Panc1 (cell line): ENCODE measurements at places on chromosomes 12 and 14. TPM values are rescaled to one million over a fixed set of nuclear protein-coding genes. Genes with fewer than 3 reads are reported as not detected.

DNA sequence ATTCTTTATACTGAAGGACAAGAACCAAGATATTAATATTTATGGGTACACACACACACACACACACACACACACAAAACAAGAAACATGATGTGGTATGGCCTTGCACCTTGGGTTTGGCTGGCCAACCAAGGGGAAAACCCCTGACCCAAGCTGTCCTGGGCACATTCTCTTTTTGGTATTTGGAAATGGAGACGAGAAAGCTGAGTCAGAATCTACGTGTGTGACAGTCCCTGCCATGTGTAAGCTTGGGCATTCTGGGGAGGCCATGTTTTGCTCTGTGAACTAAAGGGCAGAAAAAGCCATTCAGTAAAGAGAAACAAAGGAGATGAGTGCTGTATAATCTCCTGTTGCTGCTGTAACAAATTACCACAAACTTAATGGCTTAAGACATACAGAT, 35.6 kb downstream of the PTGER2 start:
- DNase-seq: no peak
- H3K36me3 ChIP-seq: no peaks in the 10 kb centered on the region
- no peaks in the 10 kb centered on the region for H3K4me1 ChIP-seq
- H3K27me3 ChIP-seq: no peaks in the 10 kb centered on the region
- H3K27ac ChIP-seq: no peak overlapping the region
- H3K4me3 ChIP-seq: no peak overlapping the region

DNA sequence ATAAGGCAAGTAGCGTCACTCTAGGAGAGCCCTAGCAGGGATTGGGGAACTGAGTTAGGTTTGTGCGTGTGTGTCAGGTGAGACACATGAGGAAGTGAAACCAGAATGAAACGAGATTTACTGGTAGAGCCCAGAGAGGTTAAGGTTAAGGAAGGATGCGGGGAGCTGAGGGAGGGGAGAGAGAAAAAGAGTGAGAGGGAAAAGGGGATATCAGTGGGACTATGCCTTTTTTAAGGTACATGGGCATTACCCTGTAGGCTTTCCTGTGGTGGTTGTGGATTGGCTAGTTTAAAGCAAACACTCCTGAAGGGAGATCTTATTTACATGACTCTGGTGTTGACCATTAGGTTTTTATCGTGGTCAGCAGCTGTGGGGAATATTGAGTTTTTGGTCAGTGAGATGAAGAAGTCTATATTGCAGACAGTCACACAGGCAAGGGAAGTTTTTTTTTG, 13.9 kb downstream of the ZDHHC17 start:
- no peak for DNase-seq
- H3K4me3 ChIP-seq: no peak overlapping the region
- H3K4me1 ChIP-seq: no peaks in the 10 kb centered on the region
- no peaks in the 10 kb centered on the region for H3K27me3 ChIP-seq

Gene ALX1
- 0.23 TPM for total RNA-seq

DNA sequence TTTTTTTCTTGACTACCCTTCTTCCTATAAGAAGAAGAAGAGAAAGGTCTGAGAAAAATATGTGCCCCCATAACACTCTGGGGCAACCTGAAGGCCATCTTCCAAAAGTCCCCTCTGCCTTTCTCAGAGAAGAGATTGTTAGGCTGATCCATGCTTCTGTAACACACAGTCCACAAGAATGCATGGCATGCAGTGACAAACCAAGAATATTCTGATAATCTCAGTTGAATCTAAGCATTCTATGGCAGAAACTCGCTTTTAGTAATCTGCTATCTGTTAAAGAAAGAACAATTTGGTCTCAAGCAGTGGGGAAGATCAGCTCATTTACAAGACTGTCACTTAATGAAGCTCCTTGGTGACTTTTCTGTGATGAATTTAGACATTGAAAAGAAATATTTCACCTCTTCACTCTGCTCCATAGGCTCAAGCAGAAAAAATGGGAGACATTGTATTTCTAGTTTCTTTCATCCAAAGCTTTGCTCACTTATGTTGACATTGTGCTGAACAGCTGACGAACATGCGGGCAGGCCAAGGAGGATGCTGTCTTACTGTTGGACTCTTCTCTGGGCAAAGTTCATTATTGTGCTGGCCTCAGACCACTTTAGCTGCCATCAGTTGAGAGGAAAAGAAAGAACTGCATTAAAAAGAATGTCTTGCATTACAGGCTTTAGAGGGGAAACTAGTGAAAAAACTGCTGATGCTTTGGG, 957.1 kb downstream of the DIO2 start:
- H3K27ac ChIP-seq: no peak overlapping the region
- DNase-seq: no peak
- no peaks in the 10 kb centered on the region for H3K4me1 ChIP-seq
- no peak overlapping the region for H3K4me3 ChIP-seq
- no peaks in the 10 kb centered on the region for H3K36me3 ChIP-seq

- no peaks in the 10 kb centered on the region for H3K36me3 ChIP-seq
- peak overlapping the region; percentile 75 for H3K27ac ChIP-seq
- H3K4me3 ChIP-seq: no peak overlapping the region
- DNase-seq: no peak
Observed at GRCh38 chr14:101477648-101478047, 83.6 kb upstream of the DIO3 start.

GRCh38 chr14:26896447-26896846, 298.6 kb upstream of the NOVA1 start:
- H3K36me3 ChIP-seq: no peaks in the 10 kb centered on the region
- no peak for DNase-seq
- no peak overlapping the region for H3K4me3 ChIP-seq
- no peaks in the 10 kb centered on the region for H3K27me3 ChIP-seq

GRCh38 chr14:34018564-34019244, 67.8 kb upstream of the EGLN3 start:
- DNase-seq: no peak
- no peak overlapping the region for H3K4me3 ChIP-seq
- no peaks in the 10 kb centered on the region for H3K4me1 ChIP-seq
- no peaks in the 10 kb centered on the region; the same call in 1 of the 2 replicates for H3K36me3 ChIP-seq
- no peaks in the 10 kb centered on the region for H3K27me3 ChIP-seq

DNA sequence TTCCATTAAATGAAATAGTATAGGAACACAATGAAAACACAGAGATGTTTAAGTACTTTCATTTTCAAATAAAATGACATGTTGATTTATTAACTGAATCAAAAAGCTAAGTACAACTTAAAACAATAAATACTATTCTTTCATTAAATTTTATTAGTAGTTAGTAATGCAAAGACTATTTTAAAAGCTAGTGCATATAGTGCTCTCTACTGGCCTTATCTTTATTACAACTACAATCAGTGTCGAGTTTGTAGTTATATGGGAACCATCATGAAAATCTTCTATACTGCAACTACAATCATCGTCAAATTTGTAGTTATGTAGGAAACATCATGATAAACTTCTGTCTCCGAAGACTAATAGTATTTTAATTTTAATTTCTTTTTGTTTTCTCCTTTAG, 8.9 kb upstream of the LIN7A start:
- H3K27ac ChIP-seq: no peak overlapping the region
- no peaks in the 10 kb centered on the region for H3K36me3 ChIP-seq
- H3K4me1 ChIP-seq: no peaks in the 10 kb centered on the region
- no peaks in the 10 kb centered on the region for H3K27me3 ChIP-seq
- no peak overlapping the region for H3K4me3 ChIP-seq

- no peaks in the 10 kb centered on the region for H3K36me3 ChIP-seq
- H3K4me3 ChIP-seq: no peak overlapping the region
- DNase-seq: no peak
- H3K4me1 ChIP-seq: peaks cover 43% of the 10 kb centered on the region
- H3K27ac ChIP-seq: peak overlapping the region; percentile 66; the same call in 1 of the 2 replicates
Observed at GRCh38 chr12:52210186-52210924, 18.5 kb upstream of the KRT80 start.

- no peaks in the 10 kb centered on the region for H3K36me3 ChIP-seq
- H3K27me3 ChIP-seq: no peaks in the 10 kb centered on the region
- H3K27ac ChIP-seq: no peak overlapping the region
Observed at GRCh38 chr12:11819643-11820042, 170.2 kb downstream of the ETV6 start.

GRCh38 chr14:50113381-50114035, 2.9 kb downstream of the VCPKMT start:
- no peak for DNase-seq
- no peaks in the 10 kb centered on the region for H3K27me3 ChIP-seq
- H3K4me3 ChIP-seq: no peak overlapping the region
- peaks cover 8% of the 10 kb centered on the region for H3K4me1 ChIP-seq

GRCh38 chr14:32403688-32404087, 74.6 kb downstream of the AKAP6 start:
- no peak overlapping the region for H3K27ac ChIP-seq
- H3K27me3 ChIP-seq: no peaks in the 10 kb centered on the region
- no peaks in the 10 kb centered on the region for H3K36me3 ChIP-seq
- H3K4me1 ChIP-seq: no peaks in the 10 kb centered on the region
- no peak for DNase-seq

Gene NPFF
- total RNA-seq: not detected

DNA sequence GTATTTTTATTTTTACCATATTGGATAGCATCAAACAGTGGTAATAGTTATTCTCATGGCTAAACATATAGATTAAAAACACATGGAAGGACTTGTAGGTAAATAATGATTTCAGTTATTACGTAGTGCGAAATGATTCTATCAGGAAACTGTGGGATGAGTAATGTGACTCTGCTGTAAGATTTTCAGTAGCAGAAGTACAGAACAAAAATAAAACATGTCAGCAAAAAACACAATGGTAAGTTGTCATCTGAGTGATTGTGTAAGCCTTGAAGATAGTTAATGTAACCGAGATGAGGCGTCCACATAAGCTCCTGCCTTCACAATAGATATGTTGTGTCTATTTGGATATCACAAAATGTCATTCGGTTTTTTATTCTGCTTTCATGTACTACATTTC, 99.8 kb downstream of the BORCS5 start:
- no peak overlapping the region for H3K27ac ChIP-seq
- H3K4me1 ChIP-seq: no peaks in the 10 kb centered on the region
- no peaks in the 10 kb centered on the region for H3K36me3 ChIP-seq
- DNase-seq: no peak
- H3K27me3 ChIP-seq: no peaks in the 10 kb centered on the region

GRCh38 chr14:81453166-81453766, 53.1 kb upstream of the STON2 start:
- H3K36me3 ChIP-seq: no peaks in the 10 kb centered on the region
- H3K27ac ChIP-seq: no peak overlapping the region
- H3K4me3 ChIP-seq: no peak overlapping the region
- H3K4me1 ChIP-seq: no peaks in the 10 kb centered on the region; the same call in 1 of the 2 replicates

- DNase-seq: no peak
- no peak overlapping the region for H3K27ac ChIP-seq
Observed at GRCh38 chr14:88910386-88910785, 85.9 kb downstream of the TTC8 start.

DNA sequence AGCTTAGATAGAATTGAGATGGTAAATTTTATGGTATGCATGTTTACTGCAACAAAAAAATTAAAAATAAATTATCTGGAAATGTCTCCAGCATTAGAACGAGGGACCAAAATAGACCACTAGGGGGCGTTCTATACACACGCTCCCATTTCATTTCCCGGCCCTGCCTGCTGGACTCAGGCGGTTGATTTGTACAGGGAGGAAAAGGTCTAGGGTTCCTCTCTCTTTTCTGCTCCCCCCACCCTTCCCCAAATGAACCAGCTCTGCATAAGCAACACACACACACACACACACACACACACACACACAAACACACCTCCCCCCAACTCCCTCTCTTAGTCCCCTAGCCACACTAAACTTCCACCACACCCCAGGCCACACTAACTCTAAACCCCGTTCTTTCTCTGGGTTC, 7.8 kb upstream of the DTX1 start:
- H3K36me3 ChIP-seq: no peaks in the 10 kb centered on the region
- H3K4me1 ChIP-seq: no peaks in the 10 kb centered on the region
- H3K27me3 ChIP-seq: peaks cover 12% of the 10 kb centered on the region
- no peak for DNase-seq
- H3K27ac ChIP-seq: no peak overlapping the region
- H3K4me3 ChIP-seq: no peak overlapping the region

Gene PLEKHD1
- total RNA-seq: 0.08 TPM

GRCh38 chr14:102344485-102344884, 18.2 kb downstream of the CINP start:
- DNase-seq: no peak
- no peaks in the 10 kb centered on the region for H3K4me1 ChIP-seq
- no peak overlapping the region for H3K27ac ChIP-seq

Gene LRP1-AS
- not detected for total RNA-seq

DNA sequence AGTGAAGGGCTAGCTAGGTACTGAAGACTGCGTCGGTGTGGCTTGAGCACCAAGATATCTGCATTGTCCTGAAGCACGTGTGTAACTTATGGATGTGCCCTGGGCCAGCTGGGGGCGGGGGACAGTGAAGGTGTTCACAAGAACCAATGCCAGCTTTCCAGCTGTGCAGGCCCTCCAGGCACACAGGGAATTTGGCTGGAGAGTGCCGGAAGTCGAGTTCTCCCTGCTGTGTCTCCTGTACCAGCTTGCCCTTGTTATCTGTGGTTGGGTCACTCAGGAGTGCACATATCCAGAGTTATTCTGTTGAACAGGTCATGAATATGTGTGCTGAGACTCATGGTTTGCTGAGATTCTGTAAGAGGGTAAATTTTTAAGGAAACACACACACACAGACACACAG, 75.9 kb upstream of the CRY1 start:
- no peaks in the 10 kb centered on the region for H3K36me3 ChIP-seq
- H3K4me3 ChIP-seq: no peak overlapping the region
- no peak overlapping the region for H3K27ac ChIP-seq
- no peaks in the 10 kb centered on the region for H3K4me1 ChIP-seq
- H3K27me3 ChIP-seq: peaks cover 6% of the 10 kb centered on the region; the same call in 1 of the 2 replicates
- no peak for DNase-seq

GRCh38 chr12:10301103-10301502, 6.6 kb upstream of the KLRD1 start:
- H3K4me1 ChIP-seq: no peaks in the 10 kb centered on the region
- no peak overlapping the region for H3K4me3 ChIP-seq
- no peaks in the 10 kb centered on the region for H3K36me3 ChIP-seq
- H3K27ac ChIP-seq: no peak overlapping the region
- DNase-seq: no peak

DNA sequence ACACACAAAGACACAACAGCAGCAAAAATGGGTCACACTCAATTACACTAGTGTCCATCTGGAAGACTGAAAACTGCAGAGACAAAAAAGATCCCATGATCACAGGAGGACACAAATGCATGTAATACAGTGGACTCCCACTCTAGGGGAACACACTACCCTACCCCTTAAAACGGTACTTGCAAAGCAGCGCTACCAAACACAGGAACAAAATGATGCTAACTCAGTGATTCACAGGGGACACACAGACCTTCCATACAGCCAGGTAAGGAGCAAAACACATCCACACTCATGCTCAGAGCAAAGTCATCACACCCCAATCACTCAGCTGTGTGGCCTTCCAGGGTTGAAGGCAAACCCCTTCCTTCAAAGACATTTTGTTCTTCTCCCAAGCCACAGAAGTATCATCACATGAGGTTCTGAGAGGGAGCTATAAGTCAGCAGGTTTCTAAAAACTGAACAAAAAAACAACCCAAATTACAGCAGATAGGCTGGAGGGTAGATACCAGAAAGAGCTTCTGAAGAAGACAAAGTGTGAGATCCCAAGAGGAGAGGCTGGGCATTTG, 14.8 kb downstream of the SMUG1 start:
- peak overlapping the region; percentile 40 for H3K4me3 ChIP-seq
- H3K27ac ChIP-seq: no peak overlapping the region
- peaks cover 13% of the 10 kb centered on the region for H3K27me3 ChIP-seq
